BE2C (cell line): ENCODE measurements at places on chromosomes 7 and 10.

- DNase-seq: no peak
These were observed 20.5 kb upstream of the CEP41 start for GRCh38 chr7:130461272-130461671.

- no peak for DNase-seq
These were observed 355.7 kb upstream of the AKR1E2 start for GRCh38 chr10:4470231-4470835.

DNA sequence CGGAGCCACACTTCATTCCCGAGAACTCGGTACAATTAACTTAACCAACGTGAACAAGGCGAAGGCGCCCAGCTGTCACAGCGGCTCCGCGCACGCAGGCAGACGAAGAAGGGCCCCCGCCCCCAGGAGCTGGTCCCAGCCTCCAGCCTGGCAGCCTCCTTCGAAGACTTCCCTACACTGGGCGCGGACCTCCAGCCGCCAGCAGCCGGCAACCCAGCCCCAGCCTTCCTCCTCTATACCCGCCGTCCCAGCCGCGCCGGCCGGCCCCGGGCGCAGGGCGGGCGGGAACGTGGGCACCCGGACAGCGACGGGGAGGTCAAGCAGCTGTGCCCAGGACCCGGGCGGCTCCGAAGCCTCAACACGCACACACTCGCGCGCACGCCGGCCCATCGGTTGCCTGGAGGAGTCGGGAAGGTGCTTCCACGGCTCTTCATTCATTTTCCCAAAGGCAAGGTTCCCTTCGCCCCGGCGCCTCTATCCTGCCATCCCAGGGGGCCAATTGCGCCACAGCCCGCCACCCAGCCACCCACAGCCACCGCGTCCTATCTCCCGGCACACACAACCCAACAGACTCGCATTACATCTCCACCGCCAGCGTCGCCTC lies 1.6 kb downstream of the CHST15 start:
- DNase-seq: peak; percentile 29

DNA sequence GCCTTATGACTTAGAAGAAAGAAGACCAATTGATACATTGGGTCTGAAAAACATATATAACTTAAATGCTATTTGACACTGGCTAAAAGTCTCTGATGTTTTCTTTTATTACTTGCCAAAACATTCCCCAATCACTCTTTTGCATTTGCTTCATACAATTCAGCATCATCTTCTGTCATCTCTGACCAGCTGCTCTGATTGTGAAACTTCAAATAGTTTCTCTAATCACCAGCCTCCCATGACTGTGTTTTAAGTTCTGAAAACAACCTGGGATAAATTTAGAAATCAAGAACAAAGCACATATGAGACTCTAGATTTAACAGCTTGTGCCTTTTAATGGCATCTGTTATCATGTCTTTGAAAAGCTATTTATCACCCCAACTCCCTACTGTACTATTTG lies 208.4 kb upstream of the KCND2 start:
- no peak for DNase-seq

DNA sequence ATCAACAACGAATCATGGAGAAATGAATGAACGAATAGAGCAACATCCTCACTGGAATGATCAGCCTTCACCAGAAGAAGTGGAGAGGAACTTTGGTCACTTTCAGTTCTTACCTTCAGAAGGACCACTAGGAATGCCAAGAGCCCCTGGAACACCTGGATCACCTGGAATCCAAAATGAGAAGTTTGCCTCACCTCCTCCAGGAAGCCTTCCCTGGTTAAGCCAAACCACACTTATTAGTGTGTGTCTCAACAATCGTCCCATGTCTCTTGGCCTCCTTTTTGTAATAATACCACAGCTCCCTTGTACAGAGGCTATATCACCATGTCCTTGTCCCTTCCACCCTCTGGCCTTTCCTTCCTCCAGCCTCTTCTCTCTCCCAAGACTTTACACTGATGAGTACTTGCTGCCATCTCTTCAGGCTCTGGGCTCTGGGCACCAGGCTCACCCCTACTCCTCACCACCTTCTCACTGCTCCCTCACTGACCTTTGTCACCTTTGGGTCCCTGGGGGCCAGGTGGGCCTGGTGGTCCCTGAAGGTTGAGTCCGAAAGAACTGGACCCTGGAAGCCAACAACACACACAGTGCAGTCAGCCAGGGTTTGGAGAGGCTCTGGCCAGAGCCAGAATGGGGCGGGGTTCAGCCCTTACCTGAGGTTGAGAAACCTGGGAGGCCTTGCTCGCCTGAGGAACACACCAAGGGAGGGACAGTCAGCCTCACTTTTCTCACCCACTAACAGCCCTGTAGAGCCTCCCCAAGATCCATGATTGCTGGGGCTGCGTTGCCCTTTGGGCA lies 46.5 kb downstream of the COL17A1 start:
- no peak for DNase-seq

GRCh38 chr7:30445770-30446169 lies 32.8 kb downstream of the NOD1 start:
- DNase-seq: peak; percentile 62

- peak; percentile 57 for DNase-seq
These were observed 20.2 kb upstream of the BAIAP2L1 start for GRCh38 chr7:98420966-98421612.

- no peak for DNase-seq
These were observed 1.2 kb downstream of the ING3 start for GRCh38 chr7:120951826-120952225.

DNA sequence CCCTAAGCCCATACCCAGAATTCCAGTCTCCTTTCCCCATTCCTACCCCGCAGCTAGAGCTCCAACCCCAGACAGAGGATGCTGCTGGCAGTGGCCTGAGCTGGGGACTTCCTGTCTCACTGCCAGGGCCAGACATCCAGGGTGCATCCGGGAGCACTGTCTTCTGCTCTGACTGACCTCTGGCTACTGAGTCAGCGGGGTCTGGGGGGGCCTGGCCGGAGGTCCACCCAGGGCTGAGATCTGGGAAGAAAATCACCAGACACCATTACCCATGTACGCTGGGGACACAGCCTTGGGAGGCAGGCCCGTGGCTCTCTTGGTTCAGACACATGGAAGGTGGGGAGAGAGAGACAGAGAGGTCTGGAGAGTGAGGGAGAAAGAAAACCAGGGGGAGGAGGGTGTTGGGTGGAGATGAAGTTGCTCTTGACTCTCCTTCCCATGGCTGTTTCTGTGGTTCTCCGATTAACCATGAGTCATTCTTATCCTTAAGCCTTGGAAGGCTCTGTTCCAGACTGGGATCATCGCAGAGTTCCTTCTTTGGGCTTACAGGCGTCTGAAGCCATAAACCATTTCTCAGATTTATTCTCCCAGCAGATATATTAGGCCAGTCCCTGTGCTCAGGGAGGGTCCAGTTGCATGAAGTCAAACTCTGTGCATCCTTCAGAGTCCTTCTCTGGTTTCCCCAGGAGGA lies 23.6 kb downstream of the TSPAN15 start:
- DNase-seq: no peak

- no peak for DNase-seq
These were observed 20.5 kb upstream of the PLPP4 start for GRCh38 chr10:120436439-120437112.

GRCh38 chr7:71308096-71308495 lies 176.2 kb downstream of the GALNT17 start:
- no peak for DNase-seq

GRCh38 chr10:31864834-31865518 lies 63.7 kb downstream of the ARHGAP12 start:
- no peak for DNase-seq

DNA sequence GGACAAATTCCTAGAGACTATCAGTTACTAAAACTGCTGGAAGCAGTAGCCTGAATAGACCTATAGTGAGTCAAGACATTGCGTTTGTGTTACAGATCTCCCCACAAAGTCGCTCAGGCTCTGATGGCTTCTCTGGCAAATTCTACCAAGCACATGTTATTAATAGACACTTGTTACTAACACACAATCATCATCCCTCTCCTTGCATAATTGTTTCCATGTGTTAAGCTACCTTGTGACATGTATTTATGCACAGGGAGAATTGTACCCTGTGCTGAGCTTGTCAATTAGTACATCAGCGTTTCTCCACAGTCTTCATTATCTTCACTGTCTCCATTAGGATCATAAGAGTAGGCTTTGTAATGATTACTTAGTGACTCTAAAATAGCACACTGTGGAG lies 31.2 kb downstream of the DYNC2I1 start:
- DNase-seq: no peak

DNA sequence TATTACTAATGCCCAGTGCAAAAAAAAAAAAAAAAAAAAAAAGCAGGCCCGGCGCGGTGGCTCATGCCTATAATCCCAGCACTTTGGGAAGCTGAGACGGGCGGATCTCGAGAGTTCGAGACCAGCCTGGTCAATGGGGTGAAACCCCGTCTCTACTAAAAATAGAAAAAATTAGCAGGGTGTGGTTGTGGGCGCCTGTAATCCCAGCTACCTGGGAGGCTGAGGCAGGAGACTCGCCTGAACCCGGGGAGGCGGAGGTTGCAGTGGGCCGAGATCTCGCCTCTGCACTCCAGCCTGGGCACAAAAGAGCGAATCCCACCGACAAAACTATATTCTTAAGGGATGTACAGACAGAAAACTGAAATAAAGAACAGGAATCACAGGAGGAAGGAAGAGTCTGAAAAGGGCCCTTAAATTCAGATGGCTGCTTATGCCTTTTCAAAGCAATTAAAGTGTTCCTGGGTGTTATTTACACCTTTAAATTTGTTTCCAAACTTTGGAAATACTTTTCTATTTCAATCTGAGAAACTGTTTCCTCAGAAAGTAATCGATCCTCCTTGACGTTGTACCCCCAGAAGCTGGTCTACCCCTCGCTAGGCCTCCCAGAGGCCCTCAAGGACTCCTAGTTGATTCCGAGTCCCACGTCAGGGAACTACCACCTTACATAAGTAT lies 2.0 kb upstream of the KMT2E start:
- peak; percentile 37 for DNase-seq

DNA sequence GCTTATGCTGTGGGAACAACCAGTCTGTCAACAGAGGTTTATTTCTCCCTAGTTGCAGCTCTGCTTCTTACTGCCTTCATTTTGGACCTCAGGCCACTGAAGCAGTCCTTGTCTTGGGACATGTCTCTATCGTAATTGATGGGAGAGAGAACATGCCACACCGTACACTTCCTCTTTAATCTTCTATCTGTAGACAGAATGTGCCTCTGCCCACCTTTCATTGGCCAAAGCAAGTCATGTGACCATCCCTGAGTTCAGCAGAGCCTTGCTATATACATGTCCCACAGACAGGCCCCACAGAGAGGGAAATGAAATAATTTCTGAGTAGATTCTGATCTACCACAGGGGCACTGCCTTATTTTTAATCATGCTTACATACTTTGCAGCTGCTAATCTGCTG lies 98.0 kb downstream of the KCND2 start:
- no peak for DNase-seq

- DNase-seq: no peak
These were observed 135.8 kb downstream of the KCNMA1 start for GRCh38 chr10:77501846-77502261.

- DNase-seq: no peak
These were observed 13.4 kb upstream of the CARD11 start for GRCh38 chr7:3057066-3057420.
